ENCODE measurements at places on chromosomes 1 and 21.

DNA sequence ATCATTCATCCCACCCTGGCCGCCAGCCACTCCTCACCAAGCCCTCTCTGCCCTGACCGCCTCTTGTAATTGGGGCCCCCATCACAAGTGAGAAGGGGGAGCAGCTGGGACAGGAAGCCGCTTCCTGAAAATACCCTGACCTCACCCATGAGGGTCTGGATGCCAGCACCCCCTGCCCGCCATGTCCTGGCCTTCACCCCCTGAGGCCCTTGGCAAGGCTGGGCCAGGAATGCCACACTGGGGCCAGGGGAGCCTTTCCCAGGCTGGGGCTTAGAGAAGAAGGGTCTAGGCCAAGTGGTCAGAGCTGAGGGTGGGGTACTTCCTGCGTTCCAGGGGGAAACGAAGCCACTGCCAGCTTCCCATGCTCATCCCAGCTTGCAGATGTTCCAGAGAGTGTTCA, 60.5 kb downstream of the TAS1R2 start:
- DNase-seq, result no peak

DNA sequence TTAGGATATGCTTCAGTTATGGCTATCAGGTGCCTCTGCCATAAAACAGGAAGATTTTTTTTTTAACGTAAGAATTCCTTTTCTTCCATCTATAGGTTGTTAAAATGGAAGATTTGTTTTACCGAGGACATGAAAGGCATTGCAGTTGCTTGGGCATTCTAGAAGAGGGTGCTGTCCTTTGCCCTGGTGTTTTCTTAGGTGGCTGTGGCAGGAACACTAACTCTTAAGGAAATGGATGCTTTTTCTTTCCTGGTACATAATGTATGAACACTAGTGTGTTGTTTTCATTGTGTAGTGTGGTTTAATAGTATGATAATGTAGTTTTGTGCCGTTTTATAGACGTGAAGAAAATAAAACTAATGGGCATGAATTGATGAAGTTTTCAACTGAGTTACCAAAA, 47.2 kb downstream of the UCK2 start:
- DNase-seq, result no peak

GRCh38 chr1:32761253-32761877, 55.8 kb downstream of the YARS1 start:
- DNase-seq, result no peak

DNA sequence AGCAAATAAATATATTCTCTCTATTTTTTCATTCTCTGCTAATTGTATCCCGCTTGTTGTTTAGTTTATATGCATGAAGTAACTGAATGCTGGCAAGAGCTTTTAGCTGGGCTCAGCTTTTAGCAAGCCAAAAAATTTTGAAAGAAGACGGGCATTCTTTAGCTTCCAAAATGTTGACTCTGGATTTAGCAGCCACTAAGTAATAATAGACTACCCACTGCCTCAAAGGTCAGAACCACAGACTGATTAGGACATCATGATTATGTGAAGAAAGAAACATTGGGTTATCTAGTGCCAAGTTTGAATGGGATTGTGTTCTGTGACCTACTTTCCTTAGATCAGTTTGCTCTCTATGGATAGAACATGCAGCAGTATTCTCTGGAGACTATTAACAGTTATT, 80.3 kb upstream of the DPH5 start:
- DNase-seq, result no peak

GRCh38 chr1:19310061-19310460, 1.9 kb downstream of the AKR7A2 start:
- DNase-seq, result no peak

DNA sequence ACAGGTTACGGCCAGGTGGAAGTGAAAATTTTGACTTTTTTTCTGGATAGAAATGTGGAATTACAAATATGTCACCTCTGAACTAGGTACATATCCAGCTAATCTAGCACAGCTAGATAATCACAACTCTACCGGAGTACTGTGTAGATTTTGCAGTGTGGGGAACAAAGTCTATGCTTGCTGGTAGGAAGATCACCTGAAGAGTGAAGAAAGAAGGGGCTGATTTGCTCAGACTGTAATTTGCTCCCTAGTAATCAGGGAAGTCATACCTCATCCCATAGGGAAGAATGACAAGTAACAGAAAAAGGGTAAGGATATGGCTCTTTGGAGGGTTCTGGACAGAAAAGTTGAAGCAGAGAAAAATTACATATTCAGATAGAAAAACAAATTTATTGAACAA, 319.6 kb upstream of the TMPRSS15 start:
- no peak for DNase-seq

- DNase-seq, result peak; percentile 70
Measured at GRCh38 chr21:44914176-44914874, 6.4 kb downstream of the ITGB2 start.

DNA sequence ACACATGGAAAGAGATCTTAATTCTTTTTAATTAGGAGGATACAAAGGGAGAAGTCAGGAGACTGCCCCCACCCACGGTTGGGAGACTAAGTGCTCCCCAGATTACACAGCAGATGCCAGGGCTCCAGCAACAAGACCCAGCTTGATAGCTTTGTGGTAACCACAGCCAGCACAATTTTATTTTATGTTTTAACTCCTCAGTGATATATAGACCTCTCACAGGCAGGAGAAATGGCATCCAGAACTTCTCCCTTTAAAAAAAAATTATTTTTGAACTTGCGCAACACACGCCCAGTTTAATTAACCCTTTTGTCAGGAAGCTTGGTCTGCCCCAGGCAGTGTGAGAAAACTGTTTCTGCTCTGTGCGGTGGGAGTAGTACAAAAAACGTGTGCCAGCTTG, 62.6 kb upstream of the ACOT11 start:
- DNase-seq, result no peak

- no peak for DNase-seq
Measured at GRCh38 chr1:9145021-9145668, 16.2 kb upstream of the GPR157 start.

- no peak for DNase-seq
Measured at GRCh38 chr1:166167572-166167925, 748 bp upstream of the FAM78B start.

DNA sequence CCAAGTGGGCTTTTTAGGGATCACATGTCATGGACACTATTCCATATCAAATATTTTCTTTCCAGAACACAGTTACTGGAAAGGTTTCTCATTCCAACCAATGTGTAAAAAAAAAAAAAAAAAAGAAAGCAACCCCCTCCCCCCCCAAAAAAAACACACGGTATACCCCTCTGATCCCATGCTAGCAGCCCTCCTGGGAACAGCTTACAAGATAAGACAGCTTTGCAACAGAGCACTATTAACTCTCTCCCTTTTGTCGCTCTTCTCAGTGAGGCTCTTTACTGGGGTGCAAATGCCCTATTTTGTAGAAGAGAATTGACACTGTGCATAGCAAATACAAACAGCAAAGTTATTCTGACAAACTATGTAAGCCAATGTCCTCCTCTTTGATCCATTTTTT, 161.2 kb downstream of the NTMT2 start:
- no peak for DNase-seq

GRCh38 chr1:12438349-12438924, 179.6 kb downstream of the DHRS3 start:
- DNase-seq, result peak; percentile 52

- DNase-seq, result no peak
Measured at GRCh38 chr1:112818990-112819689, 104.0 kb upstream of the PPM1J start.

- no peak for DNase-seq
Measured at GRCh38 chr1:153659175-153659534, 652 bp downstream of the SNAPIN start.

DNA sequence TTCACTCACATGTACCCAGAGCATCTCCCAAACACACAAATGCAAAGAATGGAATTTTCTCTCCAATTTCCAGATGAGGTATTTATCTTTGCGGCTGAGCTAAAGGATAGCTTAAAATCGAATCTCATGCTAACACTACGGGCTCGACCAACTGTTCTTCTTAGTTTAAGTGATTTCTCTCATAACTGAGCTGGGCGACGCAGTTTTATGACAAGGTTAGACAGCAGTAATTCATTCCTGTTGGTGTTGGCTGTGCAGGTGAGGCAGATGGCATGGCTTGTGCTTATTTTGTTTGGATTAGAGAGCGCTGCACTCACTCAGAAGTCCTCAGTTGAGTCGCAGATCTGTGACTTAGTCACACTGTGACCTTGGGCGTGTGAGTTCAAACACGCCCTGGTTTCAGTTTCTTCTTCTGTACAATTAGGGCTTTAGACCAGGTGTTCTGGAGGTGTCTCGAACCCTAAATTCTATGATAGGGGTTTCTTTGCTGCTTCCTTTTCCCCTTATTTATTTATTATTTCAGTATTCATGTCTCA, 41.5 kb upstream of the MRPS6 start:
- DNase-seq, result no peak

DNA sequence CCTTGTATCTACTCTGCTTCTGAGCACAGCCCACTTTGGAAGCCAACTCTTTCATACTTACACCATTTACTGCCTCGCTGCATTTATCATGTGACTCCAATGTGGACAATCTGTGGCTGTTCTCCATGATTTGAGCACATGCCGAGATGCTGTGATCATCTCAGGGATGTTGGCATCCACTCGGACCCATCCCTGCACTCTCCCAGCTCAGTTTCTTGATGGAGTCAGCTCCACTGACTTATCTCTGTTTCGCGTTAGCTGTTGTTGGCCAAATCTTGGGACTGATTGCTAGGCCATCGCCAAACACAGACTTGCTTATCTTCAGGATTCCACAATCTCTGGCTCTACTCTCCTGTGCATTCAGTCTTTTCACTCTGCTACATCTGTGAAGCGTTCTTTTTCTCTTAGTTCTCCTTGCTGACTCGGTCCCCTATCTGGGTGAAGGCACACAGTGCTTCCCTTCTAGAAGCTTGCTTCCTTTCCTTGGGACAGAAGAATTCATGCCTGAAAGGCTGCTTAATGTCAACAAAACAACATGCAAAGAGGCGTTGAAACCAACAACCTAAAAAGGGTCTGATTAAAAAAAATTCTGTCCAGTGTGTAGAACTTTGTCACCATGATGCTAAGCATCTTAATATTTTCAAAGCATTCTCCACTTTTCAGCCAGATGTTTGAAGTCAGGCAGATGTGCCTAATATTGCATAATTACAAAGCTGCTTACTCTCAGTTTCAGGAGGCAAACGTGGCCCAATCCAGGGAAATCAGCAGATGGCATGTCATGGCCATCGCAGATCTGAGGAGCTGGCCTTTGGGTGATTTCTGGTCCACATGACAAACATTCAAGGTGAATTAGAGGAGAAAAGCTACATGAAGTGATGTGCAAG, 120.7 kb downstream of the NGF start:
- no peak for DNase-seq

- DNase-seq, result no peak
Measured at GRCh38 chr1:241101622-241102021, 255.4 kb downstream of the RGS7 start.

GRCh38 chr1:200410566-200410878, 686 bp upstream of the ZNF281 start:
- DNase-seq, result no peak

GRCh38 chr1:47764461-47765046, 232.6 kb downstream of the TRABD2B start:
- DNase-seq, result no peak

DNA sequence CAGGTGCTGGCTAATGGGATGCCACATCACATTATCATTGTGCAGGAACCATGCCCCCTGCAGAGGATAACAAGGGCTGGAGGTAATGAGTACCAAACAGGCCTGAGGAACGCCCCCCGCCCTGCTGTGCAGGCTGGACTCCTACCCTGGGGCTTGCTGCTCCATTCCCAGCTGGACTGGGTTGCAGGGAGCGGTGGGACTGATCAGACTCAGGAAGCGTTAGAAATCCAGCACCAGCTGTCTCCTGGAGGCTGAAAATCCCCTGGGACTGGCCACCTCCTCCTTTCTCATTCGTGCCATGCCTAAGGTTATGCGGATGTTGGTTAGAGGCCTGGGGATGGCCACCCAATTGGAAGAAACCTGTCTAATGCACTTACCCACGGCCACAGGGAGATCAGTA, 36.9 kb upstream of the POU3F1 start:
- no peak for DNase-seq

DNA sequence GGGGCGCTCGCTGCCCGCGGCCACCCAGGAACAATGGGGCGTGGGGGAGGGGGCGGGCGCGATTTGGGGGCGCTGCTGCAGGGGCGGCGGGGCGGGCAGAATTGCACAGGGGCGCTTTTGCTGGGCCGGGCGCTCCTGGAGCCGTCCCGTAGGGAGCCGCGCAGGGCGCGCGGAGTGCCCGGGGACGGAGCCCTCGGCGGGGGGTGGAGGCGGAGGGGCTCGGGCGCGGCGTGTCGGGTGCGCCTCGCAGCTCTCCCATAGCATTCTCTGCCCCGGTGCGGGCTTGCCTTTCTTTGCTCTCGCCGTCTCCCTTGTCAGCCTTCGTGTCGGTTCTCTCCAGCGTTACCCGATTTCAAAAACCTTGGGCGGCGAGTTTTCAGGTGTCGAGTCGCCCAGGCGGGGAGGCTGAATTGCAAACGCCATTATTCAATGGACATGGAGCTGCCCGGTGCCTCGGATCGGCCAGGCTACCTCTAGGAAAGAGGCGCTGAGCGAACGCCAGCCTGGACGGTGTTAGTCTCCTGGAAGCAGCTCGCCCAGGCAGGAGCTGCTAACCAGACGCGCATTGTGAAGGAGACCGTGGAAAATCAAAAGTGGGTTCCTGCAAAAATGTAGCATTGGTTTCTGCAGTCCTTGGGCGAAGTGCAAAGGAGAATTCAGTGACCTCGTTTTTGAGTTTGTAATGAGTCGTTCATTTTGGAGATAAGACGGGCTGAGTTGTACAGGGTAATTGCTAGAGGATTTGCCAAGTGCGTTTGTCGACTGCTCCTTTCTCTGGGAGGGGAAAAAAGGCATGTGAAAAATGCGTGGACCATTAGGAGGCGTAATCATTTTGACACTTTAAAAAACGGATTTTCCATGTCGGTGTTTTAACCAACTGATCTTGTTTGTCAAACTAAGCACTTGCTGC, 626 bp downstream of the CXADR start:
- peak; percentile 8 for DNase-seq

- DNase-seq, result no peak
Measured at GRCh38 chr1:185291652-185292051, 25.4 kb downstream of the IVNS1ABP start.

DNA sequence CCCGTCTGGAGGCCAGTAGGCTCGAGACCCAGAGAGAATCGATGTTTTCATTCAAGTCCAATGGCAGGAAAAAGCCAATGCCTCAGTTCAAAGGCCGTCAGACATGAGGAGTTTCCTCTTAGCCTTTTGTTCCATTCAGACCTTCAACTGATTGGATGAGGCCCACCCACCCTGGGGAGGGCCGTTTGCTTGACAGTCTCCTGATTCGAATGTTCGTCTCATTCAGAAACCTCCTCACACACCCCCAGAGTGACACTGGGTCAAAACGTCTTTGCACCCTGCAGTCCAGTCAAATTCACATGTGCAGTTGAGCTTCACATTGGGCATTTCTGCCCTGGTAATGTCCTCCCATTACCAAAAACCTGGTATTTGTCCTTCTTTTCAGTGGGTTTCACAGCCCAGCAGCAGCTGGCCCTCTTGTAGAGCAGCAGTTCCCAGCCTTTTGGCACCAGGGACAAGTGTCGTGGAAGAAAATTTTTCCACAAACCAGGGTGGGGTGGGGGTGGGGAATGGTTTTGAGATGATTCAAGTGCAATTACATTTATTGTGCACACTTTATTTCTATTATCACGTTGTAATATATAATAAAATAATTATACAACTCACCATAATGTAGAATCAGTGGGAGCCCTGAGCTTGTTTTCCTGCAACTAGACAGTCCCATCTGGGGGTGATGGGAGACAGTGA, 40.1 kb downstream of the RSPH1 start:
- no peak for DNase-seq

- no peak for DNase-seq
Measured at GRCh38 chr1:236039740-236040685, 24.9 kb downstream of the NID1 start.

- no peak for DNase-seq
Measured at GRCh38 chr1:223813645-223814044, 32.1 kb downstream of the TP53BP2 start.

Data from T-helper 2 cell treated with Interferon-gamma antibody and Interleukin-4, amounts not matched to agents 5 μg/mL and 100 μg/mL, for 36 hours (primary cell).